ENCODE measurements at places on chromosomes 1 and 21.

GRCh38 chr1:222976453-222976852 lies 161.6 kb downstream of the DISP1 start:
- DNase-seq, result no peak

- DNase-seq, result no peak
Measured at GRCh38 chr1:221727146-221728036, 14.5 kb downstream of the DUSP10 start.

GRCh38 chr1:180909005-180909414 lies 3.7 kb upstream of the KIAA1614 start:
- no peak for DNase-seq

DNA sequence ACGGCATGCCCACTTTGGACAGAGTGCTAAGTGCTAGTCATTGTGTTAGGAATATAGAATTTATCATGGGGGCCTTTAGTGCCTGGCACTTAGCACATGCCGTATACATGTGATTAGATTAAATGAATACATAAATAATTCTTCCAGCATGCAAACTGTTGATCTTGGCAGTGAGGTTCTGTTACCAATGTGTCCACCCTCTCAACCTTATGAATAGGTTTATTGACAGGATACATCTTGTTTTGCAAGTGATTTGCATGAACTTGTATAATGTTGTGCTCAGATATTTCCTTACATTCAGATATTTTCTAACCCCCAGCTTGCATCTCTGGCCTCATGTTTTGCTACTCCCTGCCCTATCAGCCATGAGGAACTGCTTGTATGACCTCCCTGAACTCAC lies 60.3 kb upstream of the ZNF648 start:
- no peak for DNase-seq

DNA sequence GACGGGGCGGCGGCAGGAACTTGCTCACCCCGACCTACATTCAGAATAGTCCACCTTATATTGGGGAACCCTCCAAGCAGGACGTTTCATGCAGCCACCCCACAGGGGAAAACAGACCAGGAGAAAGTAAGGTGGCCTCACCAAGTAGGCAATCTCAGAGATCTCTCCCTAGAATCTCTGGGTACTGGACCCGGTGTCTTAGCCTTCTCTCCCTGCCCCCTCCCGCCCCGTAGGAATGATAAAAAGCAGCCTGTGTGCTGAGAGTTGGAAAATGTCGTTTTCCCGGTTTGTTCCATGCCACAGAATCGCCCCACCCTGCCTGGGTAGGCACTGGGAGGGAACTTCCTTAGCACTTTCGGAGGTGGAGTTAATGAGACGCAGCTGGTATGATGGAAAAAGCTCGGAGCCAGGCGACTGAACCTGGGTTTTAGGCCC lies 789 bp upstream of the PTPN14 start:
- no peak for DNase-seq

- no peak for DNase-seq
Measured at GRCh38 chr1:206514813-206515387, 7.6 kb downstream of the RASSF5 start.

DNA sequence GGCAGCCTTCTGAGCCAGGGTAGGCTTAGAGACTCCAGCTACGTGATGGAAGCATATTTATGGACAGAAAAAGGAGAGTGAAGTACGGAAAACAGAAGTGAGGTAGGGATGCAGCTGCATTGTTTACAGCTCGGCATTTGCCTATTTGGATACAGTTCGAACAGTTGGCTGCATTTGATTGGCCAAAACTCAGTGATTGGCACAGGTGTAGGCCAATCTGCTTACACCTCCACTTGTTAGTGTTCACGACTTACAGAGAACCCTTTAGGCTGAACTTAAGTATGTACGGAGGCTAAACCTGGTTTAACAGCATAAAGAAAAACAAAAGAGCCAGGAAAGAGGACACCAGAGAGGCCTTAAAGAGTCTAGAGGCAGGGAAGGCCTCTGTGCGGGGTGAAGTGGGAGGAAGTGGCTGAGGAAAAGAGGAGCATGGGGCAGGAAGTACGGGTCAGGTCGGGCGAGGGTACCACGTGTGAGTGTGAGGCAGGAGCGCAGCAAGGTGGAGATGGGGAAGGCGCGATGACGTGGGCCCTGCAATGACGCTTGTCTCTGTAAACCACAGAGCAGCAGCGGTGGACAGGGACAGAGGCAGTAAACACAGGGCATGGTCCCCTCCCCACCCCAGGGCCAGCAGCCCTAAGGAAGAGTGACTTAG lies 32.0 kb downstream of the RSPH1 start:
- peak; percentile 5 for DNase-seq

- no peak for DNase-seq
Measured at GRCh38 chr21:30430170-30430655, at the start of gene KRTAP13-4. TSS of gene KRTAP13-4 (plus strand) at chr21:30430220. CDS start at chr21:30430276, 56 bp downstream.

DNA sequence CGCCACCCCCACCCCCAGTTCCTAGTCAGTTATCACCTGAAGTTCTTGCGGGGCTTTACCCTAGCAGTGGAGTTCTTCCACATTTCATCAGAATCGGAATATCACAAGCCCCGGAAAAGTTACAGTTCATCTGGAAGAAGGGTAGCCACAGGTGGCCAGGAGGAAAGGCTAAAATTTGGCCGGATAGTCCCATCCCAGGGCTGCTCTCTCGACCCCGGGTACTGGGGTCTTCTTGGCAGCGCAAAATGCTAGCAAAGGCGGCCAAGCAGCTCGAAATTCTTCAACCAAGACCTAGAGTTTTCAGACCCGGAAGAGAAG lies 7.9 kb downstream of the HLX start:
- no peak for DNase-seq

DNA sequence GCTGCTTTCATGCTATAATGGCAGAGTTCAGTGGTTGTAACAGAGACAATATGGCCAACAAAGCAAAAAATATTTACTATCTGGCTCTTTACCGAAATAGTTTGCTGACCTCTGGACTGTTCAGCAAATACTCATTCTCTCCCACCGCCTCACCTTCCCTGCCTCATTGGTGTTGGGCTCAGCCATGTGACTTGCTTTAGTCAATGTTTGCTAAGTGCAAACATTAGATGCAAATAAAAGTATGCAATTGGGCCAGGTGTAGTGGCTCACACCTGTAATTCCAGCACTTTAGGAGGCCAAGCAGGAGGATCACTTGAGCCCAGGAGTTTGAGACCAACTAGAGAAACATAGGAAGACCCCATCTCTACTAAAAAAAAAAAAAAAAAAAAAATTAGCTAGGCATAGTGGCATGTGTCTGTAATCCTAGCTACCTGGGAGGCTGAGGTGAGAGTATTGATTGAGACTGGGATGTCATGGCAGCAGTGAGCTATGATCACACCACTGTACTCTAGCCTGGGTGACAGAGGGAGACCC lies 55.1 kb downstream of the RPL5 start:
- DNase-seq, result no peak
